ENCODE measurements at places on chromosomes 1 and 21.

- no peak for ATAC-seq
These were observed 4.6 kb upstream of the SPRR4 start for GRCh38 chr1:152965853-152966252.

- ATAC-seq: no peak
These were observed 3.6 kb downstream of the PSEN2 start for GRCh38 chr1:226873771-226874578.

DNA sequence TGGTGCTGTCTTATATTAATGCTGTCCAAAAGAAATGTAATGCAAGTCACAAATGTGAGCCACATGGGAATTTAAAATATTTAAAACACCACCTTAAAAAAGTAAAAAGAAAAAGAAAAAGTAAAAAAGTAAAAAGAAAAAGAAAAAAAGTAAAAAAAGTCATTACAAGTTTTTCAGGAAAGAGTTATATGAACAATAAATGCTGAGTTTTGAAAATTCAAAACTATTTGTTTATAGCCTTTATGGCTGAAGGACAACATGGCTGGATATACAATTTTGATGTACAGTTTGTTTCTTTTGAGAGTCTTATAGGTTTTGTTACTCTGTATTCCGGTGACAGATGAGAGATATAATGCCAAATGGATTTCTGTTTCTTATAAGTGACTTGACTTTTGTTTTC lies 29.1 kb downstream of the GPR88 start:
- no peak for ATAC-seq

DNA sequence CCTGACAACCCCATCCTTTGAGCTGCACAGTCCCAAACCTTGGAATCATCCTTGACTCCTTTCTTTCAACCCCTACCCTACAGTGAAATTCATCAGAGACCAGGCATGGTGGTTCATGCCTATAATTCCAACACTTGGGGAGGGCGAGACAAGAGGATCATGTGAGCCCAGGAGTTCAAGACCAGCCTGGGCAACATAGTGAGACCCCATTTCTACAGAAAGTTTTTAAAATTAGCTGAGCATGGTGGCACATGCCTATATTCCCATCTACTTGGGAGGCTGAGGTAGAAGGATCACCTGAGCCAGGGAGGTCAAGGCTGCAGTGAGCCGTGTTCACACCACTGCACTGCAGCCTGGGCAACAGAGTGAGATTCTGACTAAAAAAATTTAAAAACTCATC lies 34.5 kb downstream of the RERE start:
- no peak for ATAC-seq

DNA sequence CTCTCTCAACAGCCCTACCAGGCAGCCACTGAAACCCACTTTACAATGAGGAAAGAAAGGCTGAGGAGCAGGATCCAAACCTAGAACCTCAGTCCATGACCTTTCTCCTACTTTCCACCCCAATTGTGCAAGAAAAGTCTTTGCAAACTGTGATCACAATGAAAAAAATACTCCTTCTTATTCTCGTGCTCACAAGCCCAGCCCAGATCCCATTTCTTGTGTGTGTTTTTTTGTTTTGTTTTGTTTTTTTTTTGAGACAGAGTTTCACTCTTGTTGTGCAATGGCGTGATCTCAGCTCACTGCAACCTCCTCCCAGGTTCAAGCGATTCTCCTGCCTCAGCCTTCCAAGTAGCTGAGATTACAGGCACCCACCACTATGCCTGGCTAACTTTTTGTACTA lies 97.7 kb downstream of the CRYAA start:
- no peak for ATAC-seq

GRCh38 chr1:225980005-225980836 lies 18.9 kb downstream of the SDE2 start:
- ATAC-seq: no peak

GRCh38 chr1:199272139-199272544 lies 633.3 kb downstream of the PTPRC start:
- ATAC-seq: no peak

GRCh38 chr1:53156783-53157182 lies 14.3 kb upstream of the SLC1A7 start:
- ATAC-seq: no peak

DNA sequence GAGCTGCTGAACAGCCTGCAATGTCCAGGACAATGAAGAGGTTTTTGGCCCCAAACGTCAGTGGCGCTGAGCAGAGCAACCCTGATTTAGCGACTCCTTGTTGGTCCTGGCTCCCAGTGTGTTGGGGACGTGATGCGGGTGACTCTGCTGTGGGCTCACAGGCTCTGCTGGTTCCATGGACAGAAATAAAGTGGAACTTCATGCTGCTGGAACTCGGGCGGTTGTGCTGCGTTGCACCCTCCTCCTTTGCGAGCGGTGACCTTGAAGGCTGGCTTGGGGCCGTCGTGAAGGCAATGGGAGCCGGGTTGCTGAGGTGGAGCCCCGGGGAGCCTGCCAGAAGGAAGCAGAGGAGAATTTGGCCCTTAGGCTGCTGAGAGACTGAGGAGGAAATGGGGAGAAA lies 122.6 kb upstream of the C1orf174 start:
- ATAC-seq: no peak

DNA sequence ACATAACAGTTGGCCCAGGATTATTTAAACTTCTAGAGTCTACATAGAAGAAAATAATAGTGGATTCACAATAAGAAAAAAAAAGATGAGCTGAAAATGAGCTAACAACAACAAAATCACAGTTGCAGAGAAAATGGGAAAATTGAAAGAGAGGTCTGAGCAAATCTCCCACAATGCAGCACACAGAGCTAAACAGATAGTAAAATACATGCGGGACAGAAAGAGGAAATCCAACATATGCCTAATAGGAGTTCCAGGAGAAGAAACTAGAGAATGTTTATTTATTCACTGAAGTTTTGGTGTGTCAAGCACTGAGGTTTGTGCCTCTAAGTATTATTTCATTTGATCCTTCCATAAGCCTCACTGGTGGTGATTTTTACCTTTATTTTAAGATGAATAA lies 45.5 kb upstream of the CACHD1 start:
- no peak for ATAC-seq

DNA sequence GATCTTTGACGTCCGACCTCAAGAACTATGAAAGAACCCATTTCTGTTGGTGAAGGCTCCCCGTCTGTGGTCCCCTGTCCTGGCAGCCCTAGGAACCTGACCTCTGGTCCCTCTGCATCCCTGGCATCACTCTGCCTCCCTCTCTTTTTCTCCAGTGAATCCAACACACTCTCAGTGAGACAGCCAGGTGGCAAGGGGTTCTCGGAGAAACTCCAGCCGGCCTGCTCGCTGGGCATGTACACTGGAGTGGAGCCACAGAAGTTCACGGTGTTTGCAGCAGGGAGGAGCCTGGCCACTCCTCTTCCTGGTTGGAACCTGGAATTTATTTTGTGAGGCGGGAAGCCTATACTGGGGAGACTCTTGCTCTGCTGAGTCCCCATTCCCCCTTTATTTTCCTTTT lies 230.2 kb upstream of the AJAP1 start:
- no peak for ATAC-seq

GRCh38 chr1:29090937-29091618 lies 32.6 kb downstream of the TMEM200B start:
- no peak for ATAC-seq

- ATAC-seq: no peak
These were observed 55.0 kb downstream of the PLPPR5 start for GRCh38 chr1:98949621-98950020.

GRCh38 chr1:160257411-160258015 lies 4.8 kb downstream of the DCAF8 start:
- no peak for ATAC-seq

DNA sequence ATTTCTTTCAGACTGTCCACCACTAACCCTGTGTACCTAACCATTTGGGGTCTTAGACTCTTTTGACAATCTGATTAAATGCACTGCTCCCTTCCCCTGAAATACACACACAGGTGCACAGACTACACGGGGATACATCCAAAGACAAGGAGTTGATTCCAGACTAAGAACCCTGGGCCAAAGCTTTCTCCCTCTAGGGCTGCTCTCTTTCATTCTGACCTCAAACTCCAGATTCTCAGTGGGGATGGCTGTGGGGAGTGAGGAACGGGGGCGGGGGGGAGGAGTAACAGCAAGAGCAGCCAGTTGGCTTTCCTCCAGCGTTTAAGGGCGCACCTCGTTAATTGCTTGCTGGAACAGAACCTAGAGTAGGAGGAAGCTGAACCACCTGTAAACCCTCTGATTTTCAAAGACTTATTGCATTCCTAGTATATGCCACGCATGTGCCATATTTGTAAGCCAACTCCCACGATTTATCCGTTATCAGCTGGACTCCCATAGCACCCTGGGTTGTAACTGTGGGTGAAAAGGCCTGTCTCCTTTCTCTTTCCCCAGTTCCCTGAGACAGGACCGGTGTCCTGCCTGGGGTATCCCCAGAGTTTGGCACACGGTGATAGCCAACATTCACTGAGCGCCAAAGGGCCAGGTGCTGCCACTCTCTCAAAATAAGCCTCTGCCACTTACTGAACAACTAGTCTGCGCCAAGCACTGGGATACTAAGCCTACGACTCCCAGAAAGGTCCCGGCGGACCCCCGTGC lies 920 bp downstream of the MTHFR start:
- ATAC-seq: no peak

DNA sequence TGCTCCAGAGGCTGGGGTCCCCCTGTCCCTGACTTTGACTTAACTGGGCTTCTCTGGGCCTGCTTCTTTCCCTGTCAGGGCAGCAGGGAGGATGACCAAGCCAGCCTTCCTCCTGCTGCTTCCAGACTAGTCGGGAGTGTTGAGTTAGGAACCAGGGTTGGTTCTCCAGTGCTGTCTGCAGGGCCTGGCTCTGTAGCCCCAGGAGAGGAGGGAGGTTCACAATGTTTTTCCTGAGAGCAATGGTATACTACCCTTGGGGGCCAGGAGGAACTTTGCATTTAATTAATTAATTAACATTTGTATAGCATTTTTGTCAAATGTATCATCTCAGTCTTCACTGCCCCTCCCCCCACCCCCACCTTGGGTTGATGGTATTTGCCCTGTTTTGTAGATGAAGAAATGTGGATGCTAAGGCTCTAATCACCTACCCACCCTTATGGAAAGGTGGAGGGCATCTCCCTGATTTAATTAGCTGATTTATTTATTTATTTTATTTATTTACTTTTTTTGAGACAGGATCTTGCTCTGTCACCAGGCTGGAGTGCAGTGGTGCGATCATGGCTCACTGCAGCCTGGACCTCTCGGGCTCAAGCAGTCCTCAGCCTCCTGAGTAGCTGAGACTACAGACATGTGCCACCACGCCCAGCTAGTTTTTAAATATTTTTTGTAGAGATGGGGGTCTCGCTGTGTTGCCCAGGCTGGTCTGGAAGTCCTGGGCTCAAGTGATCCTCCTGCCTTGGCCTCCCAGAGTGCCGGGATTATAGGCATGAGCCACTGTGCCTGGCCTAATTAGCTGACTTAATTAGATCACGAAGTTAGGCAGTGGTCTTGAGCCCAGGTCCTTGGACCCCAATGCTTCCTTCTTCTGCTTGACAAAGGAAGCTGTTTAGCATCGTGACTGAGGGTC lies 6.6 kb downstream of the H6PD start:
- no peak for ATAC-seq

DNA sequence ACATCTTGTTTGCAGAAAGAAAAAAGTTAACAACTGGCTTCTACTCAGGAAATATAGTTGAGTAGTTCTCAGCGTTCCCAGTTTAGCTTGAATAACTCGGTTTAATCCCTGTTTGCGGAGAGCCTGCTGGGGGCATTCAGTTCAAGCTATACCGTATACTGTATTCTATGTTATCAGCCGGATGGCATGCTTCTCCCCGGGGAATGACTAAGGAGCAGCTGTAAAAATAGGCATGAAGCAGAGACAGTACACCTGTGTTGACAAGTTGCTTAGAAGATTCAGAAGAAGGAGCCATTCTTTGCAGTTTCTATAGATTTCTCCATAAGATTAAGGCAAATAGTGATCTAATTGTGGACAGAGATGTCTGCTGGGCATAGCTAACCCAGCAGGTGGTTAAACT lies 267.8 kb upstream of the NCAM2 start:
- ATAC-seq: no peak

DNA sequence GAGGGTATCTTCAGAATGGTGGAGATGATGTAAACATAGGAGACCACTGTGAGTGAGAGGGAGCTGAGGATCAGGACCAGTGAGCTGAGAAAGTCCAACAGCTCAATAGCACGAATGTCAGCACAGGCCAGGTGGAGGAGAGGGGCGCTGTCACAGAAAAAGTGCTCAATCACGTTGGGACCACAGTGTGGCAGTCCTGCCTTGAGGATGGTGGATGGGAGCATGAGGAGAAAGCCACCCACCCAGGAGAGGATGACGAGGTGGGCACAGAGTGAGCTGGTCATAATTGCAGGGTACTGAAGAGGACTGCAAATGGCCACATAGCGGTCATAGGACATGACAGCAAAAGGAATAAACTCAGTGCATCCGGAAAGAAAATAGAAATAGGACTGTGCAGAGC lies 8.1 kb downstream of the OR11L1 start:
- no peak for ATAC-seq

- ATAC-seq: no peak
These were observed 308.2 kb downstream of the DISC1 start for GRCh38 chr1:231934797-231935196.

GRCh38 chr21:43740497-43741156 lies 21.7 kb downstream of the PDXK start:
- ATAC-seq: peak; percentile 32

DNA sequence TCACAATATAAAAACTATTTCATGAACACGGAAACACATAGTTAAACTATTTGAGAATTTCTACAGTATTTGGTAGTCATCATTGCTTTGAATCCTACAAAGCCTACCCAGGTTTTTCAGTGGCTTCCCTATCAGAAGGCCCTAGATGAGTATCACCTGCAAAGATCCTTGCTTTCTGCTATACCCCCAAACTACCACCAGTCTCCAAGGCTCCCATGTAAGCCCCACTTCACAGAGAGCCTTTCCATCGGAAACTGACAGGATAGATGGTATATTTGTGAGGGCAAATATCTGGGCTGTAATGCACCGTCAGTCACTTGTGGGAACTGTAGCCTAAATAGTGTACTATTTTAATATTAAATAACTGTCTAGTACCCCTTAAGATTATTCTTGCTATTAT lies 674.3 kb downstream of the BRINP3 start:
- ATAC-seq: no peak

DNA sequence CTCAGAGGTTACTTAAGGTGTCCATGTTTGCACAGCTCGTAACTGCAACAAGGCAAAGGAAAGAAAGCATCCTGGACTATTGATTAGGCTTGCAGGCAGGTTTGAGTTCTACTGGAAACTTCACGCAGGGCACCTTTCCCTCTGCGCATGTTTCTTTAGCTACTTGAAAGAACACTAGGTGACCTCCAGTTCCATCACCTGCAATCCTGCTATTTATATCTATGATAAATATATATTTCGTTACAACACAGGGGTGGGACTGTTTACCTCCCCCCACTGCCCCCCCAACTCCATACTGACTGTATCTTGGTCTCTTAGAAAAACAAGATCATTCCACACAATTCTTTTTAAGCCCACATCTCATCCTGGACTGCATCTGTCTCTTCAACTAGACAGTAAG lies 12.1 kb downstream of the SSBP3 start:
- ATAC-seq: no peak

Data from stimulated activated memory B cell treated with anti-CD40 and anti-IgM and Interleukin-4, amounts not matched to agents 10 μg/mL and 1 μg/mL and 100 μg/mL, for 72 hours (primary cell).